ENCODE measurements at places on chromosomes 2 and 18.

DNA sequence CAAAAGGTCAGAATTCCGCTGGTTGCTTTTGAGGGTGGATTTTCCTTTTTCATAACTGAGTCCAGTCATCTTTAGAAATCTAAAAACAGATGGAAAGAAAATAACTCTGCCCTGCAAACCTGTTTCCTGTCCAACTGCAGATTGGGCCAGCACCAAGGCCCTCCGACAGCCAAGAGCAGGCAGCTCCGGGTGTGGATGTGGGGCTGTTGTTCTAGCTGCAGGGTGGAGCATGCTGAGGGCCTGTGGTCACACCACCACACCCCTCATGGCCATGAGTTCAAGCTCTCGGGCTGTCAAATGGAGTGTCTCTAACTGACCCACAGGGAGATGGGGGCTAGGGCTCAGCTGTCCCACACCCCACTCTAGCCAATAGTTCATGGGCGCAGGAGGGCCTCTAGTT lies 69.3 kb upstream of the BZW1 start:
- peak; percentile 52 for DNase-seq

- DNase-seq: no peak
Observed at GRCh38 chr18:37653618-37654017, 88.0 kb upstream of the CELF4 start.

DNA sequence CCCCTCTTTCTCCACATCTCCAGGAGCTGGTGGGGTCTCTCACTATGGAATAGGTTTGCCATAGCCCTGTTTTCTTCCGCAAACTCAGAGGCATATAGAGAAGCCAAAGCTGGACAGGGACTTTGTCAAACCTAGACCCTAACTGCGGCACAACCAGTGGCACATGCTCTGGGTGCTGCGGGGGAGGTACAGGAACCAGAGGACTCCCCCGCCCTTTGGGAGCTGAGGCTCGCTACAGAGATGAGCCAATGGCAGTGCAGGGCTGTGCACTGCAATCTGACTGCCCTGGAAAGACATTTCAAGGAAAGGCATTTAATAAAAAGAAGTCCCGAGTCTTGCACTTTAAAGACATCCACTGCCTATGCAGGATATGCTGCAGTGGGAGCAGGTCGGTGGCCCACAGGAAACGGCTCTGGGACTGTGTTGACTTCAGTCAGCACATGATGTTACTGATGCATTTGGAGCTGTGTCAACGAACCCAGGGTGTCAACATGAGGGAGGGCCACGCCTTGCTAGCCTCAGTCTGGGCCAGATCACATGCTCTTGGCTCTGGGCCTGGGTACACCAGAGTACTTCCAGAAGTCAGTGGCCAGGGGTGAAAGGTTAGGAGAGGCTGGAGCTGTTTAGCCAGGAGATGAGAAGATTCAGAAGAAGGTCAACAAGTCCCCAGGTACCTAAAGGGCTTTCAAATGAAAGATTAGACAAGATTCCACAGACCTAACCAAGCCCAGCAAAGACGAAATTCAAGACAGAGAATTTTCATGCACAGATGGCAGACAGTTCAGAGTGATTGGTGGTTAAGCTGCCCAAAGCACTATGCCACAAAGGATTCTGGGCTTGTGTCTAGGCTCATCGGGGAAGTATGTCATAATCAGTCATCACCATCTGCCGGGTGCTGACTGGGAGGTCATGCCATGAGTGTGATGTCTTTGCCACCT lies 8.2 kb downstream of the SLC35F6 start:
- DNase-seq: peak; percentile 64

- DNase-seq: no peak
Observed at GRCh38 chr2:100104718-100105677, 37.4 kb downstream of the AFF3 start.

DNA sequence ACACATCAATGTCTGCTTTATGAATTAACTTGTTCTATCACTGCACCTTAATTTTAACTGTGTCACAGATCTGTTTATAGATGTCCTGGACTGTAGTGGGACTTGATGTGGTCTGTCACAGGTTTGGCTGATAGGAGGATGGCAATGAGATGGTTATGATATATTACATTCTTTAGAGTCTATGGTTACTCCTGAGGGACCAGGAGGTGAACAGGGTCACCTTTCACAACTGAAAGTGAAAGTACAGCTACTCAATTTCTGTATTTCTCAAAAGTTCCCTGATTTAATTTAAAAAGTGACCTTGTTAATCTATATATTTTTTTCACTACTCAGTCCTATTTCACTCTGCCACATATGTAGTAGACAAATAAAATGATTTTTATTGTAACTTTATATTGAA lies 1284.1 kb upstream of the GYPC start:
- no peak for DNase-seq

DNA sequence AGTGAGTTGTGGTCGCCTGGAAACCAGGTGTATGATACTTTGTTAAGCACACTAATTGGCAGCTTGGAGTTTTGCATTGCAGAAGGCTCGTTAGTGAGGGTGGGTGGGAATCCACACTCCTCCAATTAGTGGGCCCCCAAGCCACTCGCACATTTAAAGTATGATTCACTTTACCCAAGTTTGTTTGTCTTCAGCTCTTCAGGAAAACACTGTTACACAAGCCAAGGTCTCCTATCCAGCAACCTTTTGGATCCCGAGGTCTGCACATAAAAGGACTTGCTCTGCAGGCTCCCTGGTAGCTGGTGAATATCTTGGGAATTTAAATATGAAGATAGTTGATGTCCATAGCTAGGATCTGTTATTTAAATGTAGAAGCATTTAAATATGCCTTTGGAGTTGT lies 66.1 kb downstream of the NPAS2 start:
- no peak for DNase-seq

- DNase-seq: no peak
Observed at GRCh38 chr2:139836769-139837168, 1056.6 kb upstream of the NXPH2 start.

DNA sequence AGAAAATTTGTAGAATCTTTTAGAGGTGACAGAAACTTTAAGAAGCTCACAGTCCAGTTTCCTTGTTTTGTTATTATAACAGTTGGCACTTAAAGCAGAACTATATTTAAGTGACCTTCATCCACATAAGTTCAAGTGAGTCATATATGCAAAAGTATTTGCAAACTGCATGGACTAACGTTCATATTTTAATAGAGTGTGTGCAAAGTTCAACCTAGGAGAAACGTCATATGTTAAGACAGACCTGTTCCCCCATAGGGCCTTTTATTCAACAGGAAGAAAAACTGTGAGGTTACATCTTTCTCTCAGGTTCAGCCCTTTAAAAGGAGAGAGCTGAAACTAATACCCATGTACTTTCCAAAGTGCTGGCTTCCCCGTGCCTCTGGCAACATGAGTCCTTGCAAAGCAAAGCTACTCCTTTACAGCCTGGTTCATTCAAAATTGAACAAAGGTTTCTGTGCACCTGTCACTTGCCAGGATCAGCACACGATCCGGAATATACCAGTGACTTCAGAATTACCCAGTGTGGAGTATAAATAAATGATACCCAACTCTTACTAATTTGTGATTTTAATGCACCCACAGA lies 280.0 kb upstream of the RAB12 start:
- DNase-seq: no peak

DNA sequence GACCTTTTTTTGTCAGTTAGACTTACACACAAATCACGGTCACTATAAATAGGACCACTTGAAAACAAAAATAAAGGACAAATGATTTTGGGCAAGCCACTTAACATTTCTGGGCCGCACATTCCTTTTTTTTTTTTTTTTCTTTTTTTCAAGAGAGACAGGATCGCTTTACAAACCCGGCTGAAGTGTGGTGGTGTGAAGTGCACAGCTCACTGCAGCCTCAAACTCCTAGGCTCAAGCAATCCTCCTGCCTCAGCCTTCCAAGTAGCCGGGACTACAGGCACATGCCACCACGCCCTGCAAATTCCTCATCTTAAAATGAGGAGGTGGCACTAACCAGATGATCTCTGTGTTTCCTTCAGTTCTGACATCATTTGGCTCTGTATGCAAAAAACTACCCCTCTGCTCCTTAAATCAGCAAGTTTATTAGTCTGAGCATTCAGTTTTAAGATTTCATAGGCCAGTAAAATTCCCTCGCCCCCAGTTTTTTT lies 28.3 kb upstream of the MRO start:
- DNase-seq: no peak

GRCh38 chr2:82314836-82315472 lies 2010.4 kb upstream of the LRRTM1 start:
- DNase-seq: no peak

GRCh38 chr18:79294235-79294634 lies 101.5 kb upstream of the NFATC1 start:
- DNase-seq: no peak

- DNase-seq: no peak
Observed at GRCh38 chr2:48605482-48606175, 12.0 kb upstream of the GTF2A1L start.

Data from AG09319 (cell line).